ENCODE measurements at places on chromosomes 1 and 21.

DNA sequence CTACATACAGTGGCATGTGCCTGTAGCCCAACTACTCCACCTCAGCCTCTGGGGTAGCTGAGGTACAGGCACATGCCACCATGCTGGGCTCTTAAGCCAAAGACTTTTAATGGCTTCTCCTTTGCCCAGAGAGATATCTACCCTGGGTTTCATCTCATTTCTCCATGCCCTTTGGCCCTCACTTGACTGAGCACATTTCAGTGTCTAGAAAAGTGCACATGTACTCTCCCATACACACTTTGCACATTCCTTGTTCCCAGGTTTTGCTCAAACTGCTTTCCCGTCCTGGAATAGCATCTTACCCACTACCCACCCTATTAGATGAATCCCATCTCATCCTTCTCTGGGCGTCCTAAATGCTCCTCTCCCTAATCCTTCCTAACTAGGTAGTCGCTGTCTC, 10.2 kb upstream of the RXRG start:
- no peak for DNase-seq

DNA sequence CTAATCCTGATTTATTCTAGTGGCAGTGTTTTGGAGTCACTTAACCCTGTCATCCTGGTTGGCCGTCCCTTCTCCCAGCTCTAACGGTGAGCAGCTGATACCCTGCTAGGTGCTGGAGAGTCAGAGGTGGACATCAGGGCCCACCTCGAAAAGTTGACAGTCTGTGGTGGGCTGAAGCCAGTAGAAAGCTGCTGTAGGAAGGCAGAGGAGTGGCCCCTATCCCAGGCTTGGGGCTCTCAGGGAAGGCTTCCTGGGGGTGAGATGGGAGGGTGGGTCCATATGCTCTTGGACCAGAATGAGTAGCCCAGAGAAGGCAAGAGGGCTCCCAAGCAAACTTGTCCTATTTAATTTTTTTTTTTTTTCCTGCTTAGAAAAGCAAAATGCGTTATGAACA, 475 bp upstream of the RPL5 start:
- DNase-seq: no peak

DNA sequence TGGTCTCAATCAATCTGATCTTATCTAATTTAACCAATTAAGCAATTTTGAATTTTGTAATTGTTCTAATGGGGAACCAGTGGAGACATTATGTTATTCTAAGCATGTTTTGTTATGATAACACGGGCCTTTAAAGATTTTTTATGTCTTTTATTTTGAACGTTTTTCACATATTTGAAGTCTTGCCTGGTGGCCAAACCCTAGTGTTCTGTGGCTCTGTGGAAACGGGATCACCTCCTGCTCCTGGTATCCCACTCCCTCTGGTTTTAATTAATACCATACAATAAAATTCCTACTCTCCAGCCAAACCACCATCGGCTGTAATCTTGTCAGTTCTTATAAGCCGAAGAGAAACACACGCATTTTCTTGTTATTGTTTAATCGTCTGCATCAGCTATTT, 22.9 kb upstream of the LMO4 start:
- no peak for DNase-seq

DNA sequence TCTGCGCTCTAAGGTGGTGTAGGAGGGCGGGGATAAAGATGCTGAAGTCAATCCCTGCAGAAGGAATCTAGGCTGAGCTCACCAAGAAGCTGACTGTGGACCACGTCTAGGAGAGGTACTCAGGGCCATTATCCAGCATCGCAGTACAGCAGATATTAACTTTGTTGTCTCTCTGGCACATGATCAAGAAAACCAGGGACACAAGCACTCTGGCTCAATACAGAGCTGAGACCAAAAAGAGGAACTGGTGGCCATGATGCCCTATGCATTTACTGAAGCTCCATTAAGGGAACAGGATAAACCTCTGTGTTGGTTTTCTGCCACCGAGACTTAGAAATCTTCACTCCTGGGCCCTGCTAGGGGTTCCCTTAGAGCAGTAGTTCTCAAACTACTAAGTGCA, 38.0 kb upstream of the ANGPTL7 start:
- no peak for DNase-seq

DNA sequence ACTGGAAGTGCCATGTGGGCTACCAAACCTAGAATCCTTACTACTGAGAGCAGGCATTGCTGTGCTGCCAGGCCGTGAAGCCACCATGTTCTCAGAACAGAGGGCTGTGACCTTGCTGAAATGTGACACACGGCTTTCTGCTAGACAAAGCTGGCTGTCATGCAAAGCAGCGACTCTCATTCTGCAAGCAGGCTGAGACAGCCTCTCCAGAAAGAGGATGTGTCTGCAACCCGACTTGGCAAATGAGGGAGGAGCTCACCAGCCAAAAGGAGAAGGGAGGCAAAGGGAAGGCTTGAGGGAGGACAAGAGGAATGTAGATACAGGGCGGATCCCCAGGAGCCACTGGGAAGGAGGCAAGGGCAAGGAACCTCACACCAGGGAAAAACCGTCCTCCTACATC, 85.7 kb upstream of the KRTAP19-8 start:
- DNase-seq: no peak

DNA sequence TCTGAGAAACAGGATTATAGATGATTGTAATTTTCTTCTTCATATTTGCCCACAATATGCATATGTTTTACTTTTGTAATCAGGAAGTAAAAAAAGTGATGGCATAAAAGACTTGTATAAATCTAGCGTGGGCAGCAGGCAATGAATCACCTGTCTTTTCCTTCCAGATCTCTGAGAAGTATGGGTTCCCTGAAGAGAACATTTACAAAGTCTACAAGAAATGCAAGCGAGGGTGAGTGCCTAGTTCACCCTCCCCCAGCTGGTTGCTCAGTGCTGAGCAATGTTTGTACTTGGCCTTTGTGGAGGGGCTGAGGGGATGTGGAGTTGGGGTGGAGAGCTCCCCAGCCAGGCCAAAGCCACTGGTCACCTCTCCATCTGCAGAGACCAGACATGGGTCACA, 30.7 kb downstream of the GRHL3 start:
- DNase-seq: no peak

DNA sequence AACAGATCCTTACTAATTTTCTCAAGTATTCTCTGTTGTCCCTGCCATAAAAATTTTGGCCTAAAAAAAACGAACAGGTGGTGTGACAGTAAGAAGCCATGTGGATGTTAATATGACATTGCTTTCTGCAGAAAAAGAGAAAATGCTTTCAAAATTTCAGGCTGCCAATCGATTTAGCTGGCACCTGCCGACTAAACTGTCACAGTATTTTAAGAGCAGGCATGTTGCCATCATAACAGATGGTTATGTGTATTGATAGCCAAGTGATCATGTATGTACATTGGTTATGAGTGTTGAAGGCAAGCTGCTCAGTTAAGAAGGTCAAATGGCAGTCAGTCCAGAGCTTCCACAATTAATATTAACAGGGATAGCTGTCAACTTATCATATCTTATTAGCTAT, 1017.0 kb downstream of the MRPL39 start:
- no peak for DNase-seq

GRCh38 chr1:161220002-161220401, 3.4 kb downstream of the APOA2 start:
- DNase-seq: no peak

- no peak for DNase-seq
Observed at GRCh38 chr1:8742022-8742924, 75.2 kb downstream of the RERE start.

DNA sequence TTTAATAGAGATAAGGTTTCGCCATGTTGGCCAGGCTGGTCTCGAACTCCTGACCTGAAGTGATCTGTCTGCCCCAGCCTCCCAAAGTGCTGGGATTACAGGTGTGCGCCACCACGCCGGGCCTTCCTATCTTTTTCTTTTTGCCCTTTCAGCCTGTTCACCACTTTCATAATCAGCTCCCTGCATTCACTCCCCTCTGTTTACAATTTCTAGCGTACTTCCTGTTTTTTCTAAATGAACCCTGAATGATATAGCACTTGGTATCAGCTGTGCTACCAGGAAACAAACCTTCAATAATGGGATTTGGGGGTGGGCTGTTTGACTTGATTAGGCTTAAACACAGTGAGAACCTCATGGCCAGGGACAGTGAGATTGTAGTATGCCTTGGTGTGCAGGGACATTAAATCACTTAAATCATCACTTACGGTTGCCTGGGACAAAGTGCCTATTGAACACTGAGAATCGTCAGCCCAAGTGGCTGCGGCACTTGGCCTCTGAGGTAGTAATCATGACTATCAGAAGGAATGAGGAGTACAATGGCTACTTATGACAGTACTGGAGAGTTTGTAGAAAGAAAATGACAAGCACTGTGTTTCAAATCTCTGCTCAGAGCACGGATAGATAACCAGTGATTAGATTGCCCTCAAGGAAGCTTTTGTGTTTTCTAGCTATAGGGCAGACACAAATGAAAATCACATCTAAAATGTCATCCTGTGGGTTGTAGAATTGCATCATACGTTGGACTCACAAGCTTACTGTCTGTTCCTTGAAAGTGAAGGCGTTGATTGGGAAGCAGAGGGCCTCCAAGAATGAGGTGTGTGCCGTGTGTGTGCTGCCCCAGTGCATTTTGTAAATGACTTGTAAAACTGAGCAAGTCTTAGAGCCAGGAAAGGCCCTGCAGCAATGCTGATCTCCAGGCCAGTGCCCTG, 661.8 kb downstream of the MATN1 start:
- DNase-seq: no peak

- DNase-seq: no peak
Observed at GRCh38 chr1:89887270-89887669, 66.4 kb downstream of the LRRC8D start.

GRCh38 chr1:235943581-235944114, 76.9 kb upstream of the LYST start:
- no peak for DNase-seq

DNA sequence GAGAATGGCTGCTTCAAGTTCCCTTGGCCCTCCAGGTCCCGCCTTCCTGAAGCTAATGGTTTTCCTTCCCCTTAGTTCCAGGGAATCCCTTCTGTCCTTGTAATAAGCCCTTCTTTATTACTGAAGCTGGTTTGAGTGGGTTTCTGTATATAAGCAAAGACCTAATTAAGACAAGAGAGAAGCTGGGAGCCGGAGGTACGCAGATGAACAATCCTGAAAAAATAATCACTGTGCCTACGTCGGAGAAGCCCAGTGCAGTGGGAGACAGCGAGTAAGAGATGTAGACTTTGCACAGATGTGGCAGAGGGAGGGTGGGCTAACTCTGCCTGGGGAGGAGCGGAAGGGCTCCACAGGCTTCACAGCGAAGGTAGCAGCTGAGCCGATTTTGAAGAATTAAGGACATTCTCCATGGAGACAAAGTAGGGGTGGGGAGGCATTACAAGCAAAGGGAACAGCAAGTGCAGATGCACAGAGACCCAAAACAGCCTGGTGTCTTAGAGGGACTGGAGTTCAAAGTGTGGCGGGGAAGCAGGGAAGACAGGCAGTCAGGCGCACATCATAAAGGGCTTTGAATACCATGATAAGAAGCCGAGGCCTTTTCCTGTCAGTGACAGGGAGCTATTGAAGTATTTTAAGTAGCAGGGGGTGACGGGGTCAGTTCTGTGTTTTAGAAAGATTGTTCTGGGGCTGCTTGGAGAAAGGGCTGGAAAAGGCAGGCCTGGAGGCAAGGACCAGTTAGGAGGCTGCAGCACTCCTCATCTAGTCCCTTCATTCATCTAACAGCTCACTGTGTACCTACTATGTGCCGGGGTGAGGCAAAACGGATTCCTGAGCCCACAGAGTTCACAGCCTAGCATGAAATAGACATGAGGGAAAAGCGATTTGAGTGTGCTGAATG, 6.5 kb downstream of the RIMS3 start:
- no peak for DNase-seq

DNA sequence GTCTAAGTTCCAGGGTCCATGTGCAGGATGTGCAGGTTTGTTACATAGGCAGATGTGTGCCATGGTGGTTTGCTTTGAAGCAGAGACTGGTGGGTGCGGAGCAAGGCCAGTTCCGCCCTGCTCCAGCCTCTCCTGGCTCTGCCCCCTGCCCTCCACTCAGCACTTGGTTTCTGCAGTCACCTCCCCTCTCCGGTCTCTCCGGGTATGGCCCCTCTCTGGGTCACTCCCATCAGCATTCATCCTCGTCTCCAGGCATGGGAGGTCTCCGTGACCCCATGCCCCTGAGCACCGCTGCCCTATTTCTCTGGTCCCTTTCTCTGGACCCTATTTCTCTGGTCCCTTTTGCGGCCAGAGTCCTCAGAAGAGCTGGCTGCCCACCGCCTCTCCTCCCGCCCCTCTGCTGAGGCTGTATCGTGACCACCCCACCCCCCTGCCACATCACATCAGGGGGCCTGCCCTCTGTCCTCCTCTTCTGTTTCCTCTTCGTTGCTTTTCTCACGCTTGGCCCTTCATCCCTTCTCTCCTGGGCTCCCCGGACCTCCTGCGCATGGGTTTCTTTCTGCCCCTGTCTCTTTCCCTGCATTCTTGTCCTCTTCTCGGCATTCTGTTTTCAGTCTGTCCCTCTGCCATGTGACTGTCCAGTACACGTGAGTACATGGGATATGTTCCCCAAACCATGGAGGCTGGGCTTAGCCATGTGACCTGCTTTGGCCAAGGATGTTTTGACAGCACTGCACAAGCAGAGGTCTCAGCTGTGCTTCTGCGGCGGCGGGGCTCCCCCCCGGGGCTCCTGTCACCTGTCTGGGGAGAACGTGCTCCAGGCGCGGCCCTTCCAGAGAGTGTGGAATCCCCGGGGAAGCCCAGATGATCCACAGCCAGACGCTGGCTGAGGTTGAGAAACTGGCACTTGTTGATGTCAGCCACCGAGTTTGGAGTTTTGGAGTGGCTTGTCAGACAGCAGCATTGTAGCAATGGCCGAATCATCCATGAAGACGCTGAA, 54.4 kb upstream of the C1orf174 start:
- no peak for DNase-seq

DNA sequence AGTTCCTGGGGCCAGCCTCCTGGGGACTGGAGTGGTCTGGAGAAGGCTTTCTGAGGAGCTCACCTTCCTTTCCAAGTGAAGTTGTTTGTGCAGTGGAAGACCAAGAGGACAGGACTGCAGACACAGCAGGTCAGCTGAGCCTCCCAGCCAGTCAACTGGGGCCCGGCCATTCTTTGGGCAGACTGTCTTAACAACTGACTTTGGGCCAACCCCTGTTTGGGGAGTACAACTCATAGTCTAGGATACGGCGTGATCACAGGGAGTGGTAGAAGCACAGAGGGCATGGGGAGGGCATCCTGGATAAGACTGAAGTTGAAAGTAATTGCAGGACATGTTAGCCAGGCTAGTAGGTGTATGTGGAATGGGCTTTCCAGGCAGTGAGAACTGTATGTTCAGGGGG, 50.3 kb downstream of the PGM1 start:
- no peak for DNase-seq

- DNase-seq: no peak
Observed at GRCh38 chr1:239545466-239545865, 159.1 kb downstream of the CHRM3 start.

Measured in activated CD4-positive, alpha-beta T cell treated with anti-CD3 and anti-CD28 coated beads, Interleukin-2, amount 50 U/mL, for 16 hours (primary cell).